ENCODE measurements at places on chromosomes 7 and 10. TPM values are rescaled to one million over a fixed set of nuclear protein-coding genes. Genes with fewer than 3 reads are reported as not detected.

Gene MUC12
- 0.35 TPM for total RNA-seq

- no peak for DNase-seq
These were observed 107.6 kb upstream of the TNS3 start for GRCh38 chr7:47689558-47689957.

DNA sequence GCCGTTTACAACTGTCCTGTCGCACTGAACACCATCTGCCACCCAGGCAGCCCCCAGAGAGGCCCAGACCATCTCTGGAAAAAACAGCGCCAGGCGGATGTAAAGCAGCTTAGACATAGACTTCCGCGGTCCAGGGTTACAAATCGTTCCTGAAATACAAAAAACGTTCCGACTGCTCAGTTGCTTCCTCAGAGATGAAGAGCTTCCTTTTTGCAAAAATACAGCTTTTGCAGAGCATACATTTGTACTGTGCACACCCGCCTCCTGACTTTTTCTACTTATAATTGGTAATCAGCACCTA lies 11.4 kb downstream of the DAGLB start:
- no peak for DNase-seq

Gene C10orf71
- total RNA-seq, result 54.1 TPM

Gene PTF1A
- total RNA-seq, result not detected

GRCh38 chr7:70867513-70867912 lies 264.4 kb upstream of the GALNT17 start:
- DNase-seq, result no peak

All from left cardiac atrium (tissue), 4 donors.